NCI-H82 (cell line): ENCODE measurements at places on chromosomes 12 and 14.

GRCh38 chr14:96445844-96446710 lies 54.1 kb downstream of the AK7 start:
- DNase-seq: no peak

DNA sequence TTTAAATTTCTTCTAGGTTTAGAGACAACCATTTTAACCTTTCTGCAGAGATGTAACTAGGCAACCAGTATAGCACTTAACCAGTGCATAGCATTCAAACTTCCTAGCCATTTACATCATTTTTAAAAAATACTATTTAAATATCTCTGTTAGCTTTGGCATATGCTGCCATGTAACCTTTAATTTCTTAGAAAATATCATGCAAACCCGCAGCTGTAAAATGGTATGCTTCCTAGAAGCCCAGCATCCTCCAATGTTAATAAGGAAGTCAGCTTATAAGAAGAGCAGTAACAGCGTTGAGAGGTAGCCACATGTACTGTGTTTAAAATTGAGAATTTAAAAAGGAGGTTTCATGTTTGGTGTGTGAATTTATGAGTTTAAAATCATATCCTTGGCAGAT lies 22.8 kb downstream of the GNG2 start:
- DNase-seq: no peak

- DNase-seq: no peak
Measured at GRCh38 chr12:15613981-15614380, 175.2 kb downstream of the EPS8 start.

GRCh38 chr12:111443086-111443485 lies 37.4 kb downstream of the SH2B3 start:
- no peak for DNase-seq

DNA sequence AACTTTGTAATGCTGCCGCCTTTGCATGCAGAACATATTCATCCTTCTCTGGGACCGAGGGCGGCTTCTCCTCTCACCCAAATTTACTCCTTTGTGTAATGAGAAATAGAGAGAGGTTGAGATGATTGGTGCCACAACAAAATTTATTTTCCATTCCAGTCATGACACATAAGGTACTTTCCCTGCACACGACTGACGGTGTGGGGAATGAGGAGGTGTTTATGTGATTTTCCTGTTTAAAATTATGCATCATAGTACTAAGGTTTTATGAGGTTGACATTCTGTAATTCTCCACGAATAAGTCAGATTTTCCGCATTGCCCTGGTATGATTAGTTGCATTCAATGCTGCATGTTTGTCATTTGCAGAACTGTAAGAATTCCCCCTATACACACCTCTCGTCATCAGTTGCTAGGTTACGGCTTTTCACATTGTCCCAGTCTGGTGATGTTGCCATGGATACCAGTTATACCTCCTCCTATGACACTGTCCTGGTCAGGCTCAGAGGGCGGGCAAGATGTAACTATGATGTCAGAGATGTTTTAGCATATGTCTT lies 23.1 kb downstream of the BICDL1 start:
- DNase-seq: peak; percentile 28

- DNase-seq: peak; percentile 87
Measured at GRCh38 chr12:116545936-116546335, 13.2 kb upstream of the MAP1LC3B2 start.

DNA sequence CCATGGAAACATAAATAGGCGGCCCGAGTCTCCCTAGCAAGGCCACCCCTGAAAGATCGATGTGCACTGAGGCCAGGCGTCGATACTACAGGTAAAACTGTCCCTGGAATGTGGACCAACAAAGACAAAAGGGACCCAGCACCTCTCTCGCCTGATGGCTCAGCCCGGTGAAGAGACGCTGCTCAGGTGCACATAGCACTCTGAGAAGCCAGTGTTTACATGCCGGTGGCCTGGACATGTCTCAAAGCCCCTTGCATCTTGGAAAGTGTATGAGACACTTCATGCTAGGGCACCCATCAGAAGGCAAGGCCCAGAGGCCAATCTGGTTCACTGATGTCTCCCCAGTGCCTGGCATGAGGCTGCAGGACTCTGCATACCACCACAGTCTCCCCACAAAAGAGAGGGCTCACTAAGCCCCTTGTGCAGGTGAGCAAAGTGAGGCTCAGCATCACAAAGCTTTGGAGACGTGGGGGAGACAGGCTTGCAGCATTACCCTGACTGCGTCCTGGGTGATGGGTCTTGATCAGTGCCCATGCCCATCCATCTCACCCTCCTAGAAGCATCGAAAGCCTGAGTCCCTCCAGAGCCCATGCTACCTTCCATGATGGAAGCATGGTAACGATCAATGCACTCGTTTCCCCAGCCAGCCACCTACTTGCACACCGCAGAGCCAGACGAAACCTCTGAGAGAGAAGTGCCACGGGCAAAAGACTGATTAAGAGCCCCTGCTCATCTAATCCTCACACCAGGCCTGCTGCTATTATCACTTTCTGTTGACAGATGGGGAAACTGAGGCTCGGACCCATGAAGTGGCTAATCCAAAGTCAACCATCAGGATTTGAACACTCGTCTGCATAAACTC lies 16.1 kb downstream of the BCL11B start:
- no peak for DNase-seq

GRCh38 chr14:93332397-93332852 lies 411 bp downstream of the BTBD7 start:
- DNase-seq: peak; percentile 49

DNA sequence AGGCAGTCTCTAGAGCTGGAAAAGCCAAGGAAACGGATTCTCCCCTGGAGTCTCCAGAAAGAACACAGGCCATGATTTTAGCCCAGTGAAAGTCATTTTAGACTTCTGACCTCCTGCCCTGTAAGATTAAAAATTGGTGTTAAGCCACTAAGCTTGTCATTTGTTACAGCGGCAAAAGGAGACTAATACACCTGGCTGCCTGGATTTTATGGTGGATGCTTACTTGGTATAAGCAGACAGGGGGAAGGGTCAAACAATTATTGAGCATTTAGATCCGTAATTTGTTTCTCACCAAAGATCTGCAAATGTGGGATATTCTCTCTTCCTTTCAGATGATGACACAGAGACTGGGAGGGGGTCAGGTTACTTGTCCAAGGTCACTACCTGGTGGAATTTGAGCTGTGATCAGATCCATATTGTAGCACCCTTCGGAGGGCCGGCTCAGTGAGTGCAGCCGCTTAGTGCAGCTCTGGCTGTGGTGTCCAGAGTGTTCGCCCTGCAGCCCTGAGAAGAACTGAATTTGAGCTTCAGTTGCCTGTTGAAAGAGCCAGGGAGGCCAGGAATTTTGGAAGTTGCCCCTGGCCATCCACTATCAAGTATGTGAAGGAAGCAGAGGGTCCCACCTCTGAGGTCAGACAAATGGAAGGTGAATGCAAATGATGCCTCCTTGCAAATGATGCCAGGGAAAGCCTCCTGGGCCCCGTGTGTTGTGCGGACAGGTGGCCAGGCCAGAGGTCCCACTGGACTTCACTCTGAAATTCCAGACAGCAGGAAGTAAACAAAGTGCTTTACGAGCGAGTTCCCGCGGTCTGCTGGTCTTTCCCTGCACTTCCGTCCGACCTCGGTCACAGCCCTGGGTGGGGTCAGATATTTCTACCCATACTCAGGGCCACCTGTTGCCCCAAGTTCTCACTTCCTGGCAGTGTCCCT lies 15.1 kb downstream of the GLRX5 start:
- no peak for DNase-seq
